Gastroesophageal sphincter (tissue), 4 donors: ENCODE measurements at places on chromosomes 4 and X.
A peak's percentile ranks its signal among the peaks of the same experiment; 100 is the strongest.

- ATAC-seq, result no peak
These were observed 14.3 kb downstream of the FAM9C start for GRCh38 chrX:13029887-13030771.

DNA sequence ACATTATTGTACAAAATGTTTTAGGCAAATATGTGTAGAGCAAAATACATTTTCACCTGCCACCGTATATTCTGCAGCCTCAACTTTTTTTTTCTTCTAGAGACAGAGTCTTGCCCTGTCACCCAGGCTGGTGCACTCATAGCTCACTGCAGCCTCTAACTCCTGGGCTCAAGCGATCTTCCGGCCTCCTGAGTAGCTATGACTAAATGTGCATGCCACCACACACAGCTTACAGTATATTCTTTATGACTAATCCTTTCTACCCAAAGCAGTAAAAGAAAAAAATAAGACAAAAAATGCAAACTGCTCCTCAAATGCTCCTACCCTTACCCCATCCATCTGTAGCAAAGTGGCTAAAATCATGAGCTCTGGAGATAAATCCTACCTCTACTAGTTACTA is 426.3 kb downstream of the KCNIP4 start:
- ATAC-seq, result no peak

GRCh38 chr4:19720190-19720589 is 531.5 kb upstream of the SLIT2 start:
- ATAC-seq, result no peak

DNA sequence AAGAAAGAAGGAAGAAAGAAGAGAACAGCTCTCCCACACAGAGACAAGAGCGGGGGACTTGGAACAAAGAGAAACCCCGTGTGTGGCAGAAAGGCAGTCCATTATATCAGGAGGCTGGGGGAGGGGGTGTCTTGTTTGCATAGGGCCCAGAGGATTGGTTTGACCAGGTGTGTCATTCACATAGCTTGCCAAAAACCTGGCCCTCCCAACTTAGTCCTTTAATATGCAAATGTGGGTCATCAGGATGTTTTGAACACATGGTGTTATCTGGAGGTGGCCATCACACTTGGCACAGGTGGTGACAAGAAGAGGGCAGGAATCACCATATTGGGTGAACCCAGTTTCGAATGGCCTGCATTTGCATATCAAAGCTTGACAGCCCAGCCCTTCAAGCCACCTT is 111.7 kb downstream of the LINC00632 start:
- ATAC-seq, result no peak

GRCh38 chr4:82358847-82359246 is 14.9 kb downstream of the HNRNPD start:
- ATAC-seq, result no peak

GRCh38 chr4:186693159-186693815 is 30.4 kb downstream of the FAT1 start:
- peak; percentile 82 for ATAC-seq

DNA sequence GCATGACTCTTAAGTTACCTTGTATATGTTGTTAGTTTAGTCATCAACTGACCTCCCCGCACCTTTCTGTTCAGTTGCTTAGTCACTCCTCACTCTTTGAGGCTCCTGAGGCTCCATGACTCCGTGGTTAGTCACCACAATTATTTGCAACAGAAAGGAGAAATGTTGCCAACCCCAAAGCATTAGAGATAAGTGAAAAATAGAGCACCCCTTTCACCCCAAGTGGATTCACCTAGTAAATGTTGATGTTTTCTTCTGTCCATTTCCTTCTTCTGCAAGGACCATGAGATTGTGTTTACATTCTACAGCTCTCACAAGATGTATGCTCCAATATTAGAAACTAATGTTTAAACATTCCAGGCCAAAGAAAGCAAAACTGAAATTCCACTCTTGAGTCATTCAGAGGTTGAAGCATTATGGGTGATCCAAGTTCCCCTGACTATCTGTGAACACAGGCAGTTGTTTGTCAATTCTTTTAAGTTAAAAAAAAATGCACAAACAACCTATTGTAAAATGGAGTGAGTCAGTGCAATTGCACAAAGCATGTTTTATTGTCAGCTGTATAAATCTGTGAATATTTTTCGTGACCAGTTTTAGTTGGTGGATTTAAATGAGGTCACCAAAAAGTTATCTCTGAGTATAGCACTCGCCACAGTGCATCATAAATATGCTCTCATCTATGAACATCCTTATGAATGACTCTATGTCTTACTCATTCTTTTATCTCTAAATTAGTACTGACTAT is 552.4 kb upstream of the MAGEB2 start:
- peak; percentile 71 for ATAC-seq

GRCh38 chrX:71162981-71163380 is 18.3 kb downstream of the NLGN3 start:
- no peak for ATAC-seq

DNA sequence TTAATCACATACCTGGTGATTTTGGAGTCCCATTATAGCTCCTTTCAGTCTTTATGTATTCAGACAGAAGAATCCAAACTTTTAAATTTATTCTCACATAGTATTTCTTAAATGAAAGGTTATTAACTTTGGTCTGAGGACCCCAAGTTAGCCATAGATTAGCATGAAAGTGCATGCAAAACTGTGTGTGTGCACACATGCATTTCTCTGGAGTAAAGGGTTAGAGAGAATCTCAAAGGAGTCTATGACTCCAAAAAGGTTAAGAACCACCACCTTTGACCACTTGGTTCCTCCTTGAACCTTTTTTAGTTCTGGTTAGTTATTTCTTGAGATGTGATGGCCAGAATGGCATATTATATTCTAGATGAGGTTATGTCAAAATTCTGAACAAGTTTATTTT is 102.0 kb downstream of the MGST2 start:
- ATAC-seq, result no peak

- no peak for ATAC-seq
These were observed 40.0 kb downstream of the RIPPLY1 start for GRCh38 chrX:106862972-106863688.

GRCh38 chr4:102867278-102868152 is 1.3 kb upstream of the CISD2 start:
- no peak for ATAC-seq
